CD4-positive, alpha-beta T cell treated with Interleukin-17A for 1 hour (primary cell): ENCODE measurements at places on chromosomes 16 and 17.

DNA sequence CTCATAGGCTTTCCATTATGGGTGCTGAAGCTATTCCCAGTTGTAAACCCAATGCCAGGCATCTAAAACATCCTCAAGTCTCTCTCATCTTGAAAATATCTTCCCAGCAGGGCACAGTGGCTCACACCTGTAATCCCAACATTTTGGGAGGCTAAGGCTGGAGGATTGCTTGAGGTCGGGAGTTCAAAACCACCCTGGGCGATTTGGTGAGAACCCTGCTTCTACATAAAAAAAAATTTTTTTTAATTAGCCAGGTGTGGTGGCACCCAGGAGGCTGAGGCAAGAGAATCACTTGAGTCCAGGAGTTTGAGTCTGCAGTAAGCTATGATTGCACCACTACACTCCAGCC, 13.0 kb upstream of the EEF2K start:
- no peak for DNase-seq

- no peak for DNase-seq
These were observed 31.1 kb upstream of the COX10 start for GRCh38 chr17:14038206-14038605.

GRCh38 chr17:72510351-72511016, 389.7 kb downstream of the SOX9 start:
- no peak for DNase-seq

GRCh38 chr16:88337021-88337420, 45.7 kb upstream of the ZNF469 start:
- DNase-seq, result no peak

DNA sequence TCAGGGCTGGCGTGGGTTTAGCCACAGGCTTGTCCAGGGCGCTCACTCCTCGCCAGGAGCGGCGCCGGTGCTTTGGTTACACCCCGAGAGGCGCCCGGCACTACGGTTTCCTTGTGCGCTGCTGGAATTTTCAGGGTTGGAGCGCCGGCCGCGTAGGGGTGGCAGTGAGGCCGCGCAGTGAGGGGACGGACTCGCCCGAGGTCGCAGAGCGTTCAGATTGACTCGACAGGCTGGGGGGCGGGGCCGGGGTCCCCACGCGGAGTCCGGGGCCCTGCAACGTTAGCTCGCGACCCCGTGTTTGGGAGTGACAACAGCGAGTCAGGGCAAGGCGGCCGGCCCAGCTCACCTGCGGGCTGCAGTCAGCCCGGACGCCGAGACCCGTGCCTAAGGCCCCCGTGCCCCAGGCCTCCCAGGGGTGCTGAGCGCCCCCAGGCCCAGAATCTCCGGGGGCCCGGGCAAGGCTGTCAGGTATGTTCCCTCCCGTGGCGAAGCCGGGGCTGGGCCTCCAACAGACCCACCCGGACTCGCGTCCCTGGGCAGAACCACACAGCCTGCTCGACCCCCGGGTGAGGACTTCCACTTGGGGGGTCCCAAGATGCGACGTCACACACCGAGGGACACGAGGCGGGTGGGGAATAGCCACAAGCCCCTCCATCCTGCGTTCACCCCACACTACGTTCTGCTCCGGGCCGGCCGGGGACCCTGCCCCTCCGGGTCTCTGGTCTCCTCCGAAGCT, 1.3 kb upstream of the ACTG1 start:
- peak; percentile 36 for DNase-seq

DNA sequence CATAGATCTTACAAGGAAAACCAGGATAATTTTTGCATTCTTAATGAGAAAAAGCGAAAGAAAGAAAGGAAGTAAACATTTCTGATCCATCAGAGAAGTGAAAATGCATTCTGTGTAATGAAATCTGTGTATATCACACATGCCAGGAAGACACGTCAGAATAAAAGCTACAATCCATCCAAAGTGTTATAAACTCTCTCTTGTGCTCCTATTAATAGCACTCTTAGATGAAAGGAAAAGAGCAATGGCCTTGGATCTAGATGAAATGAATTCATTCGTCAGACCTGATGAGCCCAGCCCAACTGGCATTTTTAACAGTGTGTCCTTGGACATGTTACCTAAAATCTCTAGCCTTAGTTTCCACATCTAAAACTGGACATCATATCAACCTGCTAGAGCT, 885.5 kb downstream of the CDH11 start:
- DNase-seq, result no peak

DNA sequence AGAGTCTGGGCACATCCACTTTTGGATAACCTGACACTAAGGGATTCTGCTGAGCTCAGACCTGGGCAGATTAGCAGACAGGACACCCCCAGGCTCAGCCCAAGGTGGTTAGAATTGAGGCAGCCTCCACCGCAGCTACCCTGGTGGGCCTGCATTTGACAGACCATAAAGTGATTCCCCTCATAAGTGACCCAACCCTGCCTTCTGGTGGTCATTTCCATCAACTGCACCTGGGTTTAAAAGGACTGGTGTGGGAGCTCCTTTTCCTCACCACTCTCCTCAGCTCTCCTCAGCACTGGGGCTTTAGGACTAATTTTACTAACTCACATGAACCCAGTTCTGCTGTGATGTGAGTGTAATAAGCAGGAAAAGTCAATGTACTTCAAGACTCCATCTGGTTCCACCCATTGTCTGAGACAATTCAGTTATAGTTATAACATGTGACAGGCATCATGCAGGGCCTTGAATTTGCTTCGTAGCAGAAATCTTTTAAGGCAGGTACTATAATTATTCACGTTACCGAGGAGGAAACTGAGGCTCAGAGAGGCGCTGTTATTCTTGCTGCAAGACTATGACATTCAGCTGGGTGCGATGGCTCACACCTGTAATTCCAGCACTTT, 42.5 kb downstream of the MYH3 start:
- peak; percentile 19 for DNase-seq

DNA sequence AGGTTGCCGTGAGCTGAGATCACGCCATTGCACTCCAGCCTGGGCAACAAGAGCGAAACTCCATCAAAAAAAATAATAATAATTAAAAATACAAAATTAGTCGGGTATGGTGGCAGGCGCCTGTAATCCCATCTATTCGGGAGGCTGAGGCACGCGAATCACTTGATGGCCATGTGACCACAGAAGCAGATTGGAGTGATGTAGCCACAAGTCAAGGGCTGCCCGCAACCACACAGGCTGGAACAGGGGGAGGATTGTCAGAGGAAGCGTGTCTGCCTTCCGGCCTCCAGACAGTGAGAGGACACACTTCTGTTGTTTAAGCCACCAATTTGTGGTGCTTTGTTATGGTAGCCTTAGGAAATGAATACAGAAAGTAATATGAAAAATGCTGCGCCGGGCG, 11.8 kb upstream of the NAGS start:
- DNase-seq, result no peak

GRCh38 chr16:57084257-57084770, 8.1 kb upstream of the CPNE2 start:
- peak; percentile 85 for DNase-seq

DNA sequence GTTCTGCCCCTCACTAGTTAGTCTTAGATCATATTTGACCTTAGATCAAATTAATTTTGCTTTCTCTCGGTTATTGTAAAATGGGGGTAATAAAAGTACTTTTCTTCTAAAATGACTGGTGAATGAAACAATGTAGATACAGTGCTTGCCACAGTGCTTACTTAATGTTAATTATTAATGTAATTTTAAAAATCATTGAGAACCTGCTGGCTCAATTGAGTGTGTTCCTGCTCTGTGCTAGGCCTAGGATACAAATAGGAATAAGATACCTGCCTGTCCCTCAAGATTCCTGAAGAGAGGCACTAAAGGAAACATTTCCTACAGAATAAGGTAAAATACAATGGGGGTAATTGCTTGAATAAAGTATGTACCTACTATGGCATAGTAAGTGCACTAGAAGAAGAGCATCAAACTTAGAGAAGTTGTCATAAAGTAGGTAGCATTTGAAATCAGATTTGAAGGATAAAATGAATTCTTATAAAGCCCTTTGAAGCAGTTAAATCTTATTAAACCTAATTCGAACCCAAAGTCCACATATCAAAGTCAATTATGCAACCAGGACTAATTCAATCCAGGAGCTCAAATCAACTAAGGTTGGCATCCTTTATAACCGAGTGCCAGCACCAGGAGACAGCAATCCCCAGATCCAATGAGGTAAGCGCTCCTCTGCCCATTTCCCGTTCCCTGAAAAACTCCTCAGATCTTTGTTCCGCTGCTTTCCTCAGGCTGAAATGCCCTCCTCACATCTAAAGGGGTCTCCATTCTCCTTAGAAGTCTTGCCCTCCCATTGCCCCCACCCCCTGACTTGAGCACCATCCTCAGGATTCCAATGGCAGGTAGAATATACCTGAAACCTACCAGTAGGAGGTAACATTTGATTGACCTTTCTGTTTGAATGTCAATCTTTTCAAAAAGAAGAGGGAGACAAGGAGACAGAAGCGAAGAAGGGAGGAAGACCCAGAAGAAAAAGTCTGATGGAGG, 2.4 kb upstream of the MED13 start:
- no peak for DNase-seq

GRCh38 chr16:11552440-11552839, 34.3 kb downstream of the LITAF start:
- DNase-seq, result no peak

GRCh38 chr17:76524598-76525512, 12.7 kb downstream of the CYGB start:
- DNase-seq, result no peak

GRCh38 chr17:79988185-79988971, 47.3 kb downstream of the TBC1D16 start:
- no peak for DNase-seq

GRCh38 chr16:64531401-64531800, 590.5 kb downstream of the CDH11 start:
- no peak for DNase-seq

GRCh38 chr17:40417258-40417608, 463 bp downstream of the TOP2A start:
- no peak for DNase-seq

DNA sequence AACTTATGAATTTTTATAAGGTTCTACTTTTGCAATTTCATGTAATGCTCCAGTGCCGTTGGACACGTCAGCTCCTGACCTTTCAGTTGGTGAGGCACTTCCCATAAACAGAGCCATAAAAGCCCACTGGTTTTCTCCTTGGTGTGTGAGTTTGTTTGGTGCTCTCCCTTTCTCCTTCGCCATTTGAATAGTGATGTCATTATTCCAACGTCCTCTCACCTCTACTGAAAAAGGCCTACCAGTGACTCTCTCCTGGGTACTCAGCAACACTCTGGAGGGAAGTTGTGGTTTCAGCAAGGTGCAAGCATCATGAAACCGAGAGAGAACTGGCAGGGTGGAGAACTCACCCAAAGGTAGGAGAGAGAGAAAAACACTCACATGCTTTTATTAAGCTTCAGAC, 29.6 kb upstream of the HNF1B start:
- peak; percentile 39 for DNase-seq

DNA sequence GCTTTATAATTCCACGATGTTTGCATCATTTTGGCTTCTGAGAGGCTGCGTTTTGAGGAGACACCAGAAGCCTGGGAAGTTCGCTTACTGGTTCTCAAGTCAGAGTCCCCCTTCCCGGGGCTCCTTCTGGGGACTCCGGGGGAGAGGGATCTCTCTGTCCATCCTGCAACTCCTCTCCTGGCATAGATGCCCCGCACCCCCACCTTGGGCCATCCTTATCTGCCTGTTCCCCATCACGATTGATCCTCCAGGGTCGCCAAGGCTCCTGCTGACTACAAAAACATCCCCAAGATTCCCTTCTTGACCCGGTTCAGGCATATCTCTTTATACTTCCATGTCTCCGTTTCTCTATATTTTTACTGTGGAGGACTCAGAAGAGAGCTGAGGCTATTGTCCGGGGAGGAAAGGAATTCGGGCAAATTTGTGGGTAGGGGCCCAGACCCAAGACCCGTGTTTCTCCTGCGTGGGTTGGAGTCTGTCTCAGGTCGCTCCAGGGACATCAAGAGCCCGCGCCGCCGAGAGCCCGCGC, 18.4 kb upstream of the HOXB13 start:
- no peak for DNase-seq

DNA sequence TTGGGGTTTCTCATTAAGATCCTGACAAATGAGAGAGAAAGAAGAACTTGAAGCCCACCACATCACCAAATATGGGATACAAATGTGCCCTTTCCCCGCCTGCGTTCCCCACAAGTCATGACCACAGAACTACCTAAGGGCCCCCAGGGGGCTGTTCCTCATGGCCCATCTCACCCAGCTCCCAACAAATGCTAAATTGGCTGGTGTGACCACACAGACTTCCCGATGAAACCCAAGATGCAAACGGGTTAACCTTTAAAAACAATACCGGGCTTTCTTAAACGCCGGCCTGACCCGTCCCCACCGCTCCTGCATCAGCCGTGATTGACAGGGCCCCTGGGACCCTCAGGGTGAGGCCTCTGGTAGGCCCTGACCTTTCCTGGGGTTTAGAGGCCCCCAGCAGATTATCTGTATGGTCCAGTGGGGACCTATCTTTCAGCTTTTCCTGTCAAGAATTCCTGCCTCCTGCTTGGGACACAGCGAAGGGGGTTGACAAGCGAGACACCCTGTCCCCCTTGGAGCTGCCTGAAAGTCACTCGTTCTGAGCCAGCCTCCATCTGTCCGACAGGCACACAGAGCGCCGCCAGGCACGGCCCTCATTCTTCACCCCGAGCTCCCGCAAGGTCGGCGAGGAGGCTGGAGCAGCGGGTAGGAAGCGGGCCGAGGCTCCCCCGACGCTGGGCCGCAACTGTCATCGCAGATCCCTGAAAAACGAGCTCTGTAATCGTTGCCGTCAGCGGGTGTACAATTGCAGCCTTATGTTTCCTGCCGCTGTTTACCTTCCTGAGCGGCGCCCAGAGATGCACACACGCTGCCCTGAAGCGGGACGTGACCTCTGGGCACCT, 300.1 kb downstream of the FOXL1 start:
- no peak for DNase-seq

GRCh38 chr17:80513892-80514291, 30.7 kb upstream of the RPTOR start:
- DNase-seq, result no peak

DNA sequence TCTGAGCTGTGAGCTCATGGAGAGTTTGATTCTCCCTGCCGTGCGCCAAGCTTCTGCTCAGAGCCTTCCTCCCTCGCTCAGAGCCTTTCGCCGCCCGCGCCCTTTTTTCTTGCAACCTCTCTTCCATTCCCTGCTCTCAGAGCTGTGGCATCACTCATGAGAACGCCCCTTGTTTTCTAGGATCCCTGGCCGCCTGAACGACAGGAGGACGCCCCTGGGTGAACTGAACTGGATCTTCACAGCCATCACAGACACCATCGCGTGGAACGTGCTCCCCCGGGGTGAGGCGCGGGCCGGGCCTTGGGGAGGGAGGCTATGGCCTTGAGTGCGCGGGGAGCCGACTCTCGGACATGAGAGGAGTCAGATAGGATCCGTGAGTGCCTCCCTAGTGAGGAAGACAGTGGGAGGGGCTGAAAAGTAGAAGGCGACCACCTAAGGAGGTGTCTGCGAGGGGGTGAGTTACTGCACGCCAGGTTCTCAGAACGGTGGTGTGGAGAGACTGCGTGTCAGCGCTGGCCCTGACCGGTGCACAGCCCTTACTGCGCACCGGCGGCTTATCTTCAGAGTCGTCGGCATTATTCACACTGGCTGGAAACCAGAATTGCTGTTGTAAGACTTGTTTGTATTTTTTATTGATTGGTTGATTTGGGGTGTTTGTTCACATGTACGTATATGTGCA, 169.5 kb upstream of the CHMP6 start:
- no peak for DNase-seq
